NCI-H226 (cell line): ENCODE measurements at places on chromosomes 3 and 15.

GRCh38 chr15:38768970-38769369, 204.4 kb upstream of the RASGRP1 start:
- no peak for DNase-seq

GRCh38 chr3:186515125-186515524, 29.1 kb downstream of the CRYGS start:
- DNase-seq, result no peak

GRCh38 chr3:71303627-71304200, 279.8 kb downstream of the FOXP1 start:
- DNase-seq, result no peak

GRCh38 chr3:52774901-52775864, 2.2 kb upstream of the ITIH1 start:
- no peak for DNase-seq

DNA sequence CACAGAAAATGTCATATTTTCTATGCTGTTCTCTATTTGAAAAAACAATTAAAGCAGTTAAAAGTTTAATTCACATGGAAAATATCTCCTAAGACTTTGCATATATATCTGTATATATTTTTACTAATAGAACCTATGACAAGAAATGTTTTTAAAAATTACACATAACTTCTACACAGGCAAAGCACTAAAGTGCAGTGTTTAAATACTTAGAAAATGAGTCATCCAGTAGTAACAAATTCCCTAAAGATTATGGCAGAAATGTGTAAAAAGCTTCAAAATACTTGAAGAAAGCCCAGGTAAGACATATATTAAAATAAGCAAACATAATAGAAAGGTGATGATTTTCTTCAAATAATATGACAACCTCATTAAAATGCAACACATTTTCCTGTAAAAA, 236.6 kb downstream of the TBC1D5 start:
- DNase-seq, result peak; percentile 24

DNA sequence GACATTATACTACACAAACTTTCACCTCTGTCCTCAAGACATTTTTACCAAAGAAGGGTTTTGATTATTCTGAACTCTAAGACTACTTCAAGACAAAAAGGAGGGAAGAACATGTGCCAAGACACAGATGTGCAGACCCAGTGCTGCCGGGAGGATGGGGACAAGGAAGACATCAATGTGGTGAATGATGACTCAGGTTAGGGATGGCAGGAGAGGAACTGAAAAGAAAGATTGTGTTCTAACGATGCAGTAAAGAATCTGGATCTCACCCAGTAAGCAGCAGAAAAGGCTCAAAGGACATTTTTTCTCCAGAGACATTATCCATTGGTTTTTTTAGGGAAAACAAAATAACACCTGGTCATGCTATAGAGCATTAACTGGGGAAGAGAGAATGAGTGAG, 449.9 kb upstream of the NR2F2 start:
- DNase-seq, result no peak

GRCh38 chr15:78604420-78604819, 16.4 kb downstream of the CHRNA3 start:
- no peak for DNase-seq

DNA sequence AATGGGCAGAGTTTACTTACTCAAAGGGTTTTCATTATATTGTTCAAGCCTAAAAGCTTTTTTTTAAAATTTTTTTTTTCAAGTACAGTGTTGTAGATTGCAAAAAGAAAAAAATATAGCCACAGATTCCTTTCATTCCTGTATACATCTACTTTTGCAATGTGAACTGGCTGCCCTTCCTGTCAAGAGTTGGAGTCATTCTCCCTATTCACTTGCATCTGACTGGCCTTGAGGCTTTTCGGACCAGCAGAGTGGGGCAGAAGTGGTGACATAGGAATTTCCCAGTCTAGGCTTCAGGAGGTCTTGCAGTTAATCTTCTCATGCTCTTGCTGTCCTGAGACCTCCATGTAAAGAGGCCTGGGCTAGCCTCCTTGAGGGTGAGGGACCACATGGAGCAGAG, 218.3 kb upstream of the CFAP20DC start:
- DNase-seq, result peak; percentile 52

DNA sequence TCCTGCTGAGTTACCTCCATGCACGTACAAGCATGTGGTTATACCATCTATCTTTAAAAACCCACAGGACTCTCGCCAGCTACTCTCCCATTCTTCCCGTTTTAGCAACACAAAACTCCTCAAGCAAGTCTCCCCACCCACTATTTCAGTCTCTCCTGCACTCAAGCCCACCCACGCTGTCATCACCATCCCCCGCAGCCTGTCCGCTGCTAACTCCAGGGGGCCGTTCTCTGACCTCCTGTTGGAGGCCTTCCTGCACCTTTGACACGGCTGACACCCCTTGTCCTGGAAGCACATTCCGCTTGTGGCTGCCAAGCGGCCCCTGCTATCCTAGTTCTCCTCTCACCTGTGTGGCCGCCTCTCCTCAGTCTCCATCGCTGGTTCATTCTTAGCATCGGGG, 7.5 kb upstream of the PCSK6 start:
- DNase-seq, result no peak

- no peak for DNase-seq
Measured at GRCh38 chr3:143608966-143609365, 239.3 kb downstream of the SLC9A9 start.

DNA sequence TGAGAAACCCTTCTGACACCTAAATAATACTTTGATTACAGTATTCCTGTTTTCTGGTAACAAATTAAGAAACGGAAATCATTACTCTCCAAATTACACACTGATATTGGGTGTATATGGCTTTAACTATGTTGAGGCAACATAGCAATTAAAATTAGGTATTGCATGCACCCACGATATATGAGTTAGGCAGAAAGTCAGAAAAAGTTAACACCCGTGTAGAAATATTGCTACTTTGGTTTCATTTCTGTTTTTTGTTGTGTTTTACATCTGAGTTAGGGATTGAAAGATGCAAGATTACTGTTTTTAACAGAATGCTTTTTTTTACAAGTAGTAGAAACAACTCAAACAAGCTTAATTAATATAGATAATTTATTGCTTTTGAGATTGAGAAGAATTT, 327.8 kb downstream of the GBE1 start:
- DNase-seq, result no peak

GRCh38 chr15:27628486-27628885, 470.6 kb downstream of the OCA2 start:
- no peak for DNase-seq

GRCh38 chr3:99131876-99132275, 230.4 kb upstream of the DCBLD2 start:
- DNase-seq, result peak; percentile 71

DNA sequence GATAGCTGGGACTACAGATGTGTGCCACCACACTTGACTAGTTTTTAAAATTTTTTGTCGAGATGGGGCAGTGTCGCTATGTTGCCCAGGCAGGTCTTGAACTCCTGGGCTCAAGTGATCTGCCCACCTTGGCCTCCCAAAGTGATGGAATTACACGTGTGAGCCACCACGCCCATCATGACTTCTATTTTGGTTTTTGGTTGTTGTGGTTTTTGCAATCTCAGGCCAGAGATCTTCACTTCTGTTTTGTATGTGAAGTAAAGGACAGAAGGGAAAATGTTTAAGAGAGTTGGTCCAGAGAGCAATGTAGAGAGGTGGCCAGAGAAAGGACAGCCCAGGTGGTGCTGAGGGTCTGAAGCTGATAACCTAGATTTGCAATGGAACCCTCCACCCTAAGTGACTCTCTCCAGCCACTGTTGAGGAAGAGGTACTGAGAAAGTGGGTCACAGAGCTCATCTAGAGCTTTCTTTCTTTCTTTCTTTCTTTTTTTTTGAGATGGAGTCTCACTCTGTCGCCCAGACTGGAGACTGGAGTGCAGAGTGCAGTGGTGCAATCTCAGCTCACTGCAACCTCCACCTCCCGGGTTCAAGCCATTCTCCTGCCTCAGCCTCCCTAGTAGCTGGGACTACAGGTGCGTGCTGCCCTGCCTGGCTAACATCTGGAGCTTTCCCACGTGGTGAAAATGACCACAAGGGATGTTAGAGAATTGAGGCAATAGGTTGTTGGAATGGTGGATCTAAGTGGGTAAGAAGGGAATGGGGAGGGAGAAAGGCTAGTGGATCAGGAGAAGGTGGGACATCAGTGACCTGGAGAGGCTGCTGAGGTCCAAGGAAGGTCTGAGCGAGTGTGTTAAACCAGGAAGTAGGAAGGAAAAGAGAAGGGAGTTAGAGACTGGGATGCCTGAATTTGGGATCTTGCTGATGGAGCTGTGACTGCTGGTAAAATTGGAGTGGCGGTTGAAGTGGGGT, 22.4 kb upstream of the SEMA4B start:
- DNase-seq, result no peak

DNA sequence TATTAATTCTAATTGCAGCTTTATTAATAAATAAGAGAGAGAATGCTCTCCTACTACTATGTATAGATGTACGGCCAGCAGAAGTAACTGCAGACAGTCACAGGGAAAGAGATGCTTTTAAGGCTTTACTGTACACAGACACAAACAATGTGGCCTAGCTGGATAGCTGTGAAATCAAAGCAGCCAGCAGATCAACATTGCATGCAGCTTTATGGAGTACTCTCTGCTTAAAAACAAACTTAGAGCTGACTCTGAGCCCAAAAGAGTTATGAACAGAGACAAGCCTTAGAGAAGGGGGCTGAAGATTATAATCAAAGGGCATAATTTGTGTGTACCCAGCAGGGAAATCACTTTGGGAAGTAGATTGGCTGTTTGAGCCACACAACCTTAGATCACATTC, 47.2 kb downstream of the CADM2 start:
- no peak for DNase-seq
